AG09309 (cell line): ENCODE measurements at places on chromosomes 1 and 21.
A peak's percentile ranks its signal among the peaks of the same experiment; 100 is the strongest.

GRCh38 chr1:235917267-235917811 is 50.6 kb upstream of the LYST start:
- peak; percentile 99 for DNase-seq

DNA sequence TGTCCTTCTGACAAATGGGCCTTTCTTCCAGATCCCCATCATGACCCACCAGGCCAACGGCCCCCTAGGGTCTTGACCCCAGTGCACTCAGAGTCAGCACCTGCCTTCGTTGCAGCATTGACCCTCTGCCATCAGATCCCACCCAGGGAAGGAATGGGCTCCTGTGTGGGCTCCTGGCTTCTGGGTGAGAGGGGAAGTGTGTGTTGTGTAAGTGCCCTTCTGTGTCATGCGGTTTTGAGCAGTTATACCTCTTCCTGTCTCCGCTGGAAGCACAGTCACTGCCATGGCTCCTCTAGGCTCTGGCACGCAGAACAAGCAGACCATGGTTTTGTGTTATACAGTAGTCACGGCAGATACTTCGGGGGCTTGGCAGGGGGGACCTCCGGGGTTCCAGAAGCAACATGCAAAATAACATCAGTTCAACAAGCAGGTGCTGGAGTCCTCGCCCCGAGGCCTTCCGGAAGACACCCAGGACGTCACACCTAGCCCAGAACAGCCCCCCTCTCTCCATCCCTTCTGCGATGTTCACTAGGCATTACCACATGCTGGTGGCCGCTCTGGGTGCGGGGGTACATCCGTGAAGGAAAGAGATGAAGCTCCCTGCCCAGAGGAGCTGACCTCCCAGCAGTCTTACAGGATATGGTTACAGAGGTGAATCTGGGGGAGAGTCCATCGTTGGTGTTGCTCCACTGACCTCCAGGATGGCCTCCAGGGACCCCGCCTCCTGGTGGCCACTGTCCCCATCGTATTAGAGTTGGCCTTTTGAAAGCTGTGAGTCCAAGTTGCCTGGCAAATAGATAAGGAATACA is 17.4 kb upstream of the KCNAB2 start:
- no peak for DNase-seq

GRCh38 chr1:232562855-232563510 is 67.0 kb downstream of the SIPA1L2 start:
- DNase-seq: no peak

DNA sequence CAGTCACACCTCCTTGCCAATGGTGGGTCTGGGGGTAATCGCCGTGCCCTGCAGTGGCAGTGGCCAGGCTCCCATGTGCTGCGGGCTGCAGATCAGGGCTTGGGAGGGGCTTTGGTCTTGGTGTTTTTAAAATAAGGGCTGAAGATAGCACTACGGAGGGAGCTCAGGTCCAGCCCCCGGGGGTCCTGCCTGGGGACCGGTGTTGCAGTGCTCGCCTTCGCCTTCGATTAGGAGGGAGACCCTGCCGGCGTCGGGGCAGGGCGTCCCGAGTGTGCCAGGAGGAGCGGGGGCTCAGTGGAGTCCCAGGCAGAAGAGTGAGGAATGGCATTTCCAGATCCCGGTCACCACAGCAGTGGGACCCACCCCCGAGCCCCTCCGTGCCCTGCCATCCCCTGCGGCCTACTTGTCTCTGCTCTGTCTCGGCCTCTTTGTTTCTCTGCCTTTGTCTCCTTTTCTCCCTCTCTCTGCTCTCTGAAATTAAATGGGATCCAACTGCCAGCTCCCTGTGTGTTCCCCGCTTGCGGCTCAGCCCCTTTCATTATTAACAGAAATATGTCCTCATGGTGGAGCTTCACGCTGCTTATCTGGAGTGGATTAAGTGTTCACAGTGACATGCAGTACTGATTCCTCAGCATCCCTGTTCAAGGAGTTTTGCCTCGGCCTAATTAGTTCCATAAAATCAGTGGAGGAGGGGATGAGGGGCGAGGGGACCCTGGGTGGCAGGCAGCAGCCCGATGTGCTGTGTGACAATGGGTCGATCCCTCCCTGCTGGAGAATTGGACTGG is 44.4 kb downstream of the DMRTB1 start:
- DNase-seq: no peak

GRCh38 chr1:68287241-68287640 is 54.9 kb upstream of the WLS start:
- no peak for DNase-seq

GRCh38 chr1:87598429-87598828 is 269.7 kb downstream of the LMO4 start:
- no peak for DNase-seq

GRCh38 chr1:28640766-28641165 is 2.1 kb downstream of the TAF12 start:
- DNase-seq: no peak

- DNase-seq: peak; percentile 79
Observed at GRCh38 chr1:23577056-23578004, 18.0 kb upstream of the ID3 start.

DNA sequence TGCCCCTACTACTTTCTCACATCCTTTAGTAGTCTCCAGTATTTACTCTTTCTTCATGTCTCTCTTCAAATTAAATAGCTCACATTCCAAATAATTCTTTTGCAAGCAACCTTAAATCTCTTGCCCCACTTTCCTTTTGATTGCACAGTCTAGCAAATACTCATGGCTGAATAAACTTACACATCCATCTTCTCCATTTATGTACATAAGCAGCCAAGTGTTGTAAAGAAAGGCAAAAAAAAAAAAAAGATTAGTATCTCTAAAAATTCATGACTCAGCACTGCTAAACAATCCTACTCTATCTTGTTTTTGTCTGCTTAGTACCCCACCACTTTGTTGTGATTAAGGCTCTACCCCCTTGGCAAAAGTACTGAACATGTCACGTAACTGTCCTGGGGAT is 42.6 kb downstream of the F13B start:
- peak; percentile 3 for DNase-seq

DNA sequence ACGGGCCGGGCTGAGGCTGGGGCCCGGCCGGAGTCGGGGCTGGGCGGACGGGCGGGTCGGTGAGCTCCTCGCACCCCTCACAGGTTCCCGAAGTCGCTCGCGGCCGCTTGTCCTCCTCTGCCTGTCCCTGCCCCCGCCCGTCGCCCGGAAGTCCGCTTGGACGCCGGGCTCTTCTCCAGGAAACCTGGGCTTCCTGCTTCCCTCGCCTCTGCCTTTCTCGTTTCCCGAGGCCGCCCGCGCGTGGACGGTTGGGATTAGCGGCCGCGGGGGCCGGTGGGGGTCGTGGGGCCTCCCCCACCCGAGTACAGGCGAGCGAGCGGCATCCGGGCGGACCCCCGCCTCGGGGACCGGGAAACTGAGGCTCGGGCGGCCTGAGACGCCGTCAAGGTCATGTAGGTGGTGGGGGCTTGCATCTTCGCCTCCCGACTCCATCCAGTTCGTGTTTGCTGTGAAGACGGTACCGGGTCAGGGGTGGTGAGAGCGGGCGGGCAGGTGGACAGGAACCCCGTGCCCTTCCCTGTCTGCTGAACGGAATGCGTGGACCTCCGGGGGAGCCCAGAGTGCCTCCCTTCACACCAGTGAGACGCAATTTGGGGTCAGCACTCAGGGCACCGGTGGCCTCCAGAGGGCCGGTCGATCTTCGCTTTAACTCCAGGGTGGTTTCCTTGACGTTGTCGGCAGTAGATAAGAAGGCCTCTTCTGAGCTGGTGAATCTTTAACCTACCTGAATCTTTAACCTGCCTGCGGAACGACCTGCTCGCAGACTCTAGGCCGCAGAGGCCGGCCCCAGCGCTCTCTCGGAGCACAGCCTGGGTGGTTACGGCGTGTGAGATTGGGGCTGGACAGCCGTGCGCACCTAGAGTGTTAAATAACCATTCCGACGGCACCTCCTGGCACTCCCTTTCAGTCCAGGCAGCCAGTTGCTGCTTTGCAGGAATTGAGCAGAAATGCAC is 686 bp downstream of the ARF1 start:
- no peak for DNase-seq

- DNase-seq: no peak
Observed at GRCh38 chr1:205285381-205286101, 36.0 kb downstream of the NUAK2 start.

DNA sequence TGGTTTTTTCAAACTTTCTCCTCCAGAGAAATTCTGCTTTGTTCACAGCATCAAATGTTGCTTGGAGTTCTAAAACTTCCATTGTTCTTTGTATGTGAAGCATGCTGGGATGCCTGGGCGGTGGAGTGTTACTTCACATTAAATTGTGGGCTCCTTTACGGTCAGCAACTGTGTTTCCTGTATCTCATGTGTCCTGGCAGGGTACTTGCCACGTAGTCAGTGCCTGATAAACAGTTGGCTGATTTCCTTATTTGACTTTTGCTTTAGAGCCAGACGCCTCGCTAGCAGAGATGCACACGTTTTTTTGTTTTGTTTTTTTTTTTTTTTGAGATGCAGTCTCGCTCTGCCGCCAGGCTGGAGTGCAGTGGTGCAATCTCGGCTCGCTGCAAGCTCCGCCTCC is 96.7 kb downstream of the UCK2 start:
- DNase-seq: no peak

DNA sequence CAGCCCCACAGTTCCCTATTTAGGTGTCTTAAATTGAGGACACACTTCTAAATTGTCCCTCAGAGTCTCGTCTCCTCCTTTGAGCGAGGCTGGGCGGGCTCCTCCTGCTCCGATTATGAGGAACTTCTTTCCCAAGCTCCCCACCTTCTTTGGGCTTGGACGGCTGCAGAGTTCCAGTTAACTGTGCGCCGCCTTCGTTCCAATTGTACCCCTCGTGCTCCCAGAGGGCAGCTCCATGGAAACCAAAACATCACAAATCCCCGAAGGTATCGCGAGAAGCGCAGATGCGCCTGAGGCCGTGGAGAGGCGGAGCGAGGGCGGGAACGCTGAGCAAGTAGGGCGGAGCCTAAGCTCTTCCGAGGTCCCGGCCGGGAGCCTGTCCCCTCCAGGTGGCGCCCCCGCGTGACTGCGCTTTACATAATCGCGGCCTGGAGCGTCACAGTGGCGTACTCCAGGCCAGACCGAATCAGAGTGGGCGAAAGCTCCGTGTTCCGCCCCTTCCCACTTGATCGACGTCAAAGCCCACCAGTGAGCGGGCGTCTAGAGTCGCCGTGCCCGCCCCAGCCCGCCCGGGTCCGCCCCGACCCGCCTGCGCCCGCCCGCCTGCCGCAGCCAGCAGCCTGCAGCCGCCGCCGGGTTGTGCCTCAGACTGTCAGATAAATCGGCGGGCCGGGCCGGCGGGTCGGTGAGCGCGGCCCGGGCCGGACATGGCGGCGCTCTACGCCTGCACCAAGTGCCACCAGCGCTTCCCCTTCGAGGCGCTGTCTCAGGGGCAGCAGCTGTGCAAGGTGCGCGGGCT is at the start of gene FAM76A:
Gene FAM76A, plus strand, starts transcription at position 588 of the 799 bp plus-strand sequence. Its CDS starts 120 bp downstream, at position 708.
- DNase-seq: peak; percentile 97

GRCh38 chr1:107750364-107750959 is 214.5 kb downstream of the VAV3 start:
- peak; percentile 52 for DNase-seq

- no peak for DNase-seq
Observed at GRCh38 chr1:43783096-43783670, 75.8 kb downstream of the ST3GAL3 start.

DNA sequence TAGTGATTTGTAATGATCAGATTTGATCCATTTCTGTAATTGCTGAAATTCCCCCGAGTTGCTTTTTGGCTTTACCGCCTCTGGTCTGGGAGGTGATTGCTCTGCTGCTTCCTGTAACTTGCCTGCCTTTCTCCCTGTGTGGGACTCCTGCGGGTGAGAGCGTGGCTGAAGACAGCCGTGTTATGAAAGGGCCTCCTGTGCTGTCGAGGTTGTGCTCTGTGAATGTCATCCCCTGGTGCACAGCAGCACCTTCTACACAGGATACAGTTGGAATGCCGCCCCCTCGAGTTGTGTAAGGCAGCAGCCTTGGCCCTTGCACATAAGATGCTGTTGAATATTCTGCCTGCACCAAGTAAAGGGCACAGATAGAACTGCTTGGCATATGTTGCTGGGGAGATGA is 5.9 kb downstream of the SOD1 start:
- DNase-seq: no peak

- no peak for DNase-seq
Observed at GRCh38 chr1:182309631-182310351, 81.8 kb downstream of the GLUL start.

- DNase-seq: no peak
Observed at GRCh38 chr21:40471103-40471502, 375.9 kb downstream of the DSCAM start.

DNA sequence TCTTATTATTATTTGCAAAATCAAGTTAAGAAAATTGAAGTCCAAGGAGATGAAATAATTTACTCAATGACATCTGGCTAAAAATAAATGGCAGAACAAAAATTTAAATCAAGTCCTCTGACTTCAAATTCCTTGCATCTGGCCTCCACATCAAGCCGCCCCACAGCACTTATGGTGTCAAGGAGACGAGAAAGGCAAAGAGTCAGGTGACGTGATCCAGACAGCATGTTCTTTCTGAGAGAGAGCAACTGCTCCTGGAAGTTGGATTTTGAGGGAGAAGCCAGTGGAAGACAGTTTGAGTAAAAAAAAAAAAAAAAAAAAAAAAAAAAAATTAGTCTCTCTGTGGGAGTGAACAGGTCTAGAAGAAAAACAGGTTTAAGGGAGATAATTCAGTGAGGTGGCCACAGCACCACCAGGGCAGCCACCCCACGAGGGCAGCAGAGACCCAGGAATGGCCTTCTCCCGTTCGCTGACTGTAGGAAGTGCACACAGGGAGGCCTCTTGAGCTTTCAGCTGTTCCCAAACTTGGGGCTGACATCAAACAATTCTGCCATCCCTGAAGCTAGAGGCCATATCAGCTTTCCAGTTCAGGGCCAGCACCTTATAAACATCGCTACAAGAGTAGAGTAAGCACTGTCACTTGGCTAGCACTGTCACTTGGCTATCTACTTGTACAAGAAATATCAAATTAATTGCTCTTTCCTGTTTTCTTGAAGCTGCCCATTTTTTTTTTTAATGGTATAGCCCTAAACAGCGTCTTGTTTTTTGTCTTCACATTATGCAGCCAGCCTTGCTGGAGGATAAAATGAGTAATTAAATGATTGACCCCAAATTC is 7.8 kb downstream of the C1orf162 start:
- no peak for DNase-seq

GRCh38 chr1:12615865-12616708 is 1.9 kb downstream of the DHRS3 start:
- no peak for DNase-seq

DNA sequence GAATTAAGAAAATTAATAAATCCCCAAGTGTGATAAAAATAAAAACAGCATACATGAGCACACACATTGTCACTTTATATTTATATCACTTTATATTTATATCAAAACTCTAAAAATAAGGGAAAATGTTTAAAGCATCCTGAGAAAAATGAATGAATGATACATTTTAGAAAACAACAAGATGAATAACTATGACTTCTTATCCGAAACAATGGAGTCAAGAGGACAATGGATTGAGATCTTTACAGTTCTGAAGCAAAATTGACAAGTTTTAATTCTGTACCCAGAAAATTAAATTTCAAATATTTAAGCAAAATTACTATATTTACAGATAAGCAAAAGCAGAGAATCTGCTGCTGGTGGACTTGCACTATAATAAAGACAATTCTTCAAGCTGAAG is 512.6 kb downstream of the MRPL39 start:
- DNase-seq: no peak
